ENCODE measurements at places on chromosomes 6 and 20.

DNA sequence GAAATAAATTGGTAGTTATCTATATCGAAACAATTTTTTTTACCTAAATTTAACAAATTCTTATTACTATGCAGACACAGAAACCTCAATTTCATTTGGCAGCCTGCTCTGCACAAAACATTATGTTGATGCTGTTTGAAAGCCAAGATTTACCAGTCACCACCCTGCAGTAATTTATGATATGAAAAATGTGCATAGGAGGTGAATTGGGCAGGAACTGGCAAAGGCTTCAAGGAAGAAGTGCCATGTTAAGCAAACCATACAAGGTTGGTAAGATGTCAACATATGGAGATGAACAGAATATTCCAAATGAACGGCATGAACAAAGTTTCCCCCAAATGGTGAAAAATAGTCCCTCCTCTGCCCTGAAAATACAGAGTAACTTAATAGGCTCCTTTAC is 54.2 kb upstream of the TAB2 start:
- DNase-seq: no peak

DNA sequence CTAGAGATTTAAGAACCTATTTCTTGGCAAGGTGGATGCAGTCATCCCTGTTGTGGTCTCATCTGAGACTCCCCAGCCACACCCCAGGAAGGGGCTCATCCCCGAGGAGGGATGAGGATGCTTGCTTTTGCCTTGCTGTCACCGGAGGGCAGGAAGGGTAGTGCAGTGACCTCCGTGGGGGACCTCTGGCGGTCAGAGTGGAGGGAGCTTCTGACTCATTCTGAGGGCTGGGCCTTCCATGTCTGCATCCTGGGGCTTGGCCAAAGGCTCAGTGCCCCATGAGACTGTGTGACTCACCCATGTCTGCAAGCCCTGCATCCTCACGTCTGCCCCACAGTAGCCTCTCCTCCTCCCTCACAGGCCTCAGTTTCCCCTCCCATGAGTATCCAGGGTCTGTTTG is 38.7 kb downstream of the UQCC2 start:
- peak; percentile 89 for DNase-seq

- DNase-seq: no peak
Observed at GRCh38 chr6:152221806-152222628, 414.5 kb downstream of the ESR1 start.

DNA sequence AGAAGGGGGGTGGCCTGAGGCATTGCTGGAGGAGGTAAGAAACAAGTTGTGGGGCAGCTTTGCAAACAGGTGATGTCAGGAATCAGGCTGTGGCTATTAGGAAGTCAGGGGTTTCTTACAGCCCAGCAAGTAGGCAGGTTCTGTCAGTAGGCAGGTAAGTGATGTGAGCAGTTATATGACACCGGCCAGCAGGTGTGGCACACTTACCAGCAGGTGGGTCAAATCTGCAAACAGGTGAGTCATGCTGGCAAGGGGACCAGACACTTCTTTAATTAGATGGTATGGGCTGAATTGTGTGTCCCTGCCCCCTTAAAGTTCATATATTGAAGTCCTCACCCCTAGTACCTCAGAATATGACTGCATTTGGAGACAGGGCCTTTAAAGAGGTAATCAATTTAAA is 16.4 kb upstream of the ENPP4 start:
- DNase-seq: peak; percentile 83

Data from PC-9 (cell line).